Foreskin keratinocyte (primary cell): ENCODE measurements at places on chromosomes 3 and 15. TPM values are rescaled to one million over a fixed set of nuclear protein-coding genes. Genes with fewer than 3 reads are reported as not detected.
A peak's percentile ranks its signal among the peaks of the same experiment; 100 is the strongest.

DNA sequence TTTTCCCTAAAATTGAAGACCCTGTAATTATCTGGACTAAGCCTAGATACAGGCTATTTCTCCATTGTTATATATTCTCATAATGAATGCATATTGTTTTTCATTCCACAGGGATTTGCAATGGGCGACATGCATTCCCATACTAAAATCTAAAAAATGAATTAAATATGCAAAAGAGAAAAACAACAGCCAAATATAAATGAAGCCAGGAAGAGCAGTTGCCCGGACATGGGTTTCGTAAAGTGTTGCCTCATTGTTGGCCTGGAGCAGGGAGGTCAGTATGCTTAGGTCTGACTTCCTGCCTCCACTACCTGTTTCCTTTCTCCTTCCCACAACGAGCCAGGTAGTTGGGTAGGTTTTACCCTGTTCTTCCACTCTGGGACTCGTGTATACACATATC, 27.1 kb upstream of the SLCO3A1 start:
- no peak for DNase-seq

- no peak for DNase-seq
Measured at GRCh38 chr3:105856605-105857004, 12.2 kb downstream of the CBLB start.

GRCh38 chr3:101163554-101163953, 156.8 kb downstream of the IMPG2 start:
- no peak for DNase-seq

- DNase-seq, result no peak
Measured at GRCh38 chr3:12159227-12159601, 502 bp upstream of the TIMP4 start.

DNA sequence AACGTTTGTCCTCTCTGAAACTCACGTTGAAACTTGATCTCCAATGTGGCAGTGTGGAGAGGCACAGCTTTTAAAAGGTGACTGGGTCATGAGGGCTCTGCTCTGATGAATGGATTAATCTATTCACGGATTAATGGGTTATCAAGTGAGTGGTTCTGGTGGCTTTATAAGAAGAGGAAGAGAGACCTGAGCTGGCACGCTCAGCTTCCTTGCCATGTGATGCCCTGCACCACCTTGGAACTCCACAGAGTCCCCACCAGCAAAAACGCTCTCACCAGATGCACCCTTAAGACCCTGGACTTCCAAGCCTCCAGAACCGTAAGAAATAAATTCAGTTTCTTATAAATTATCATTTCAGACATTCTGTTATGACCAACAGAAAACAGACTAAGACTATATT, 2.6 kb downstream of the PPP1R2 start:
- no peak for DNase-seq

The SPG11 gene
- 34.4 and 42.8 TPM in 2 replicates for total RNA-seq

The ADAMTSL3 gene
- not detected in 2 replicates for total RNA-seq

DNA sequence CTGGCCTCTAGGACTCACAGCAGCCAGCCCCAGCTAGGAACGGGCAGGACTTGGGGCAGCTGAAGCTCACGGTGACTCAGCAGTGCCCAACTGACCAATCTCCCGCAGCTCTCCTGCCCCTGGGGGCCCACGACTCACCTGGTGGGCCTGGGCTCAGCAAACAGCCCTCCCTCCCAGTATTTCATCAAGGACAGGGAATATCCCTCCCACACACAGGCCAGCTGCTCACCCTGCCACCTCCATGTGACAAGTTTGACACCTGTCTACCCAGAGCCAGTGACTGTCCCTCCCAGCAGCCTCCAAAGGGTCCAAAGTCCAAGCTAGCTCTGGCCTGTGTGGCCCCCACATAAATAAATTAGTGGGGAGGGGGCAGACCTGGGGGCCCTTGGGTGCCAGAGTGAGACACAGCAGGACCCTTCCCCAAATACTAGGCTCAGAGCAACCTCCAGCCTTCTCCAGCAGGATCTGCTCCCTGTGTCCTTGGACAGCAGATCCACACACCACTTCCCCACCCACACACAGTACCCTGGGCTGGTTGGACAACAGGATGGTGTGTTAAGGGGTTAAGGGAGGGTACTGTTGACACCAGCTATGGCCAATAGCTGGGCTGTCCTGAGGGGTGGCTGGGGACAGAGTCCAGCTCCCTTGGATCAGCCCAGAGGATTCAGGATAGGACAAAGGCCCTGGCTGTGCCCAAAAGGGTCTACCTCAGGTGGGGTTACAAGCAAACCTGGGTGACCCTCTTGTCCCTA, 4.3 kb downstream of the GNAT1 start:
- DNase-seq, result no peak

DNA sequence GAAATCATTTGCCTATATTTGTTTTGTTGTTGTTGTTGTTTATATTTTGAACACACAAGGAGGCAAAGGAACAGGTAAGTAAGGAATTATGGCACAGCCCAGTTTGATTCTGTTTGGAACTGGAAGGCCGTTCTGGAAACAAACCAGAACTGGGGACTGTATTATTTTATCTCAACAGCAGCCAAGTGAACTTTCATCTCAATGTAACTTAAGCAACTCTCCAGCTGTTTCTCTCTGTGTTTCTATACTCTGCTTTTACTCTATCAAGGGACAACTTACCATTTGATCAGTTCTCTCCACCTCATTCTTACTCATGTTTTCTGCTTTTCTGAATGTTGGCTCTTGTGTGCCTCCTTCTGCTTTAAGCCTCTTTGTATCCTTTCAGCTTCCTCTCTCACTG, 16.0 kb upstream of the WDR49 start:
- no peak for DNase-seq

The GOLGA8R gene
- 0.34 and 0.35 TPM in 2 replicates for total RNA-seq

DNA sequence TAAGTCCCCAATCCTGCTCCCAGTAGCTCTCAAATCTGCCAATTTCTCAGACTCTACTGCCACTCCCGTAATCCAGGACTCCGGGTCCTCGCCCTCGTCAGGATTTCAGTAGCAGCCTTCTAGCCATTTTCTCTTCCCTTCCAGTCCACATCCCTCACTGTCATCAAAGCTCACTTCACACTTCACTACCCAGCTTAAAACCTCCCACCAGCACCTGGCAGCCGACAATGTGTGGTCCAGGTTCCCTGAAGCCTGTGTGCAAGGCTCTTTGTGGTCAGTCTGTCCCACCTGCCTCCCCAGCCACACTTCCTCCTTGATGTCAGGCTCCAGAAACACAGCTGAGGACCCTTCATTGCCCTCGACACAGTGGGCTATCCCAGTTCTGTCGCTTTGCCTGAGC, 304.5 kb upstream of the ROPN1 start:
- DNase-seq, result no peak

DNA sequence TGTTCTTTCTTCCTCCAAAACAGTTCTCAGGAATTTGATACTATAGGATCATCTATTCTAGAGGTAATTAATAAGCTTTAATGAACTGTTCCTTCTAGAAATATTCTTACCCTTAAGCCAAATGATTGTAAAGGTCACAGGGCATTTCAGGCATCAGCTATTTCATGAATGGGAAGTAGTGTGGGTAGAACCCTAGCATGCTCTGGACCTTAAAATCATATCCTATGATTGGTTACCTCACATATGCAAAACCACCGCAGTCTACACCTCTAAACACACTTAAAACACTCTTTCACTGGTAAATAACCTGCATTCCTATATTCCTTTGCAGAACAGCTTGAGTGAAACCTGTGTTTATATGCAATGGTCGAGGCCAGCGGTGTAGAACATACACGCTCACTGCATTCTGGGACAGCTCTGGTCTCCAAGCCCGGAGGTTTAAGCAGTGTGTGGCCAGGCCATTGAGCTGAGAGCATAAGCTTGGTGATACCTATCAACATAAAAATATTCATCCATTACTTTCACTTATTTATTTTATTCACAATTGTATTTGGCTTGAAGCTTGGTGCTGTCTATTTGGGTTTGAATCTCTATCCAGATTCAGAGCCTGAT, 87.7 kb upstream of the RASGRP1 start:
- no peak for DNase-seq

- no peak for DNase-seq
Measured at GRCh38 chr15:92719021-92719420, 63.4 kb upstream of the FAM174B start.

DNA sequence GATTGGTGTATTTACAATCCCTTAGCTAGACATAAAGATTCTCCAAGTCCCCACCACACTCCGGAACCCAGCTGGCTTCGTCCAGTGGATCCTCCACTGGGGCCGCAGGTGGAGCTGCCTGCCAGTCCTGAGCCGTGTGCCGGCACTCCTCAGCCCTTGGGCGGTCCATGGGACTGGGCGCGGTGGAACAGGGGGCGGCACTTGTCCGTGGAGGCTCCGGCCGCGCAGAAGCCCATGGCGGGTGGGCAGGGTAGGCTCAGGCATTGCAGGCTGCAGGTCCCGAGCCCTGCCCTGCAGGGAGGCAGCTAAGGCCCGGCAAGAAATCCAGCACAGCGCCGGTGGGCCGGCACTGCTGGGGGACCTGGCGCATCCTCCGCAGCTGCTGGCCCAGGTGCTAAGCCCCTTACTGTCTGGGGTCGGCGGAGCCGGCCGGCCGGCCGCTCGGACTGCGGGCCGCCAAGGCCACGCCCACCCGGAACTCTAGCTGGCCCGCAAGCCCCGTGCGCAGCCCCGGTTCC, 3.5 kb upstream of the RNU5B-1 start:
- no peak for DNase-seq

DNA sequence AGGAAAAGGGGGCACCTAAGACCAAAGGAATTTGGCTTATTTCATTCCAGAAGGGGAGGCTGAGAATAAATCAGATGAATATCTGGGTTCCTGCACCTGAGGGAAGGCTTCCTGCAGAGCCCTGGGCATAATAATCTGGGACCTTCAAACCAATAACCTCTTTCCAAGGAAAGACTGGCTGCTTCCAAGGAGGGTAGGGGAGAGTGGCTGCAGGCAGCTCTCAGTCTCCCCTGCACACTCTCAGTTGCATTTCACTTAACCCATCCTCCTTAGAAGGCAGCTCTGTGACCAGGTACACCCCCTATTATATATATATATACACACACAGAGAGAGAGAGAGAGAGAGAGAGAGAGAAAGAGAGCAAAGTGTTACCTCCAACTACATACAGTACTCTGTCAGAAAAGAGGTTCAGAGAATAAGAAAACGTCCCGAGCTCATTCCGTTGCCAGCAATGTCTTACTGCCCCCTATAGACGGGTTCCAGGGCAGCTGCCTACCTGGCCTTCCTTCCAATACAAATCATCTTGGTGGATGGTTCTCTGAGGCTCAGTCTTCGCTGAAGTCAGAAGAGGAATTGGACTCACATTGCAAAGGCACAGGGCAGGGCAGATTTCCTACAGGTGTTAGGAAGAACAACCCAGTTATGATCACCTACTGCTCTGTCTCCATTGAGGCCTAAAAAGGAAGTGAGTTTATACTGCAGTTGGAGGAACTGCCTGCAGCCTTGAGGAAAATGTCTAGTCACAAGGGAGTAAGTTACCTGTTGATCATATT, 26.1 kb downstream of the CAPN3 start:
- peak; percentile 14 for DNase-seq

The WWTR1 gene
- 14.8 and 23.6 TPM in 2 replicates for total RNA-seq

The HHATL gene
- not detected in 2 replicates for total RNA-seq

DNA sequence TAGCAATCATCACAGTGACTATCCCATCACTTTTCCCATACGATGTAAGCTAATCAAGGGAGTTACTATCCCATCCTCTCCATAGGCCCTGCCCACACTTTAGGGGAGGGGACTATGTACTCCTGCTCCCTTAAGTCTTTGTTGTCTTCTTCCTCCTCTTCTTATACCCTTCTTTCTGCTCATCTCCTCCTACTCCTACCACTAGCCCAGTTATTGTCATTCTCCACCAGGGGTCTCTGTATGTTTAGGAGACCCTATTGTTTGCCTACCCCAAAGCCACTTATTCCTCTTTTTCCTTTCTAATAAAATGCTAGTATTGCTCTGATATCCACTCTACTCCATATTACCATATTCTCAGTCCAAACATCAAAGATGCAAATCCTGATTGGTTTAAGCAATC, 27.8 kb downstream of the STAC start:
- DNase-seq, result no peak

DNA sequence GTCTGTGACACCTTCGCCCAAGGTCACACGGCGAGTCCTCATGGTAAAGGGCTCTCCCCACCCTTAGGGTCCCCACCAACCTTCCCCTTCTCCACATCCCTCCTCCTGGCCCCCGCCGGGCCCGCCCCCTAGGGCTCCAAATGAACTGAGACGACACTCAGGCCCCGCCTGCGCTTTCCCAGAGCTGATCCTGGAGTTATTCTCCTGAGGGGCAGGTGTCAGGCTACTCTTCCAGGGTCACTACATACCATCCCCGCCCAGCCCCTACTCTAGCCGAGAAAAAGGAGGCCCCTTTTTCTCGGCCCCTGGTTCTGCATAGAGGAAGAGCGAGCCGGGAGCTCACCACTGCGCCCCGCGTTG, 292 bp downstream of the USP4 start:
- no peak for DNase-seq

GRCh38 chr3:186057594-186057993, 51.3 kb downstream of the ETV5 start:
- DNase-seq, result peak; percentile 14

DNA sequence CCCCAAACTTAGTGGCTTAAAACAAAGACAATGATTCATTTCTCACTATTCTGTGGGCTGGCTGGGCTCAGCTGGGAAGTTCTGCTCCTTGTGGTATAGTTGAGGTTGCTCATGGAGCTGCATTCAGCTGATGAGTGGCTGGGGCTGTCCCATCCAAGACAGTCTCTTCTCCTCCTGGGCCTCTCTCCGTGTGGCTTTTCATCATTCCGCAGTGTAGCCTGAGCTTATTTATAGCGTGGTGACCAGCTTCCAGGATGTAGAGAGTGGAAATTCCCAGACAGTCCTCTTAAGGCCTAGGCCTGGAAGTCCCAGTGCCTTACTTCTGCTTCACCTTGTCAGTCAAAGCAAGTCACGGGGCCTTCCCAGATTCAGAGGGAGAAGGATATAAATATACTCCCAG, 136.7 kb upstream of the DAZL start:
- no peak for DNase-seq

The SOX14 gene
- not detected in 2 replicates for total RNA-seq

- no peak for DNase-seq
Measured at GRCh38 chr15:74960995-74961588, 4.5 kb upstream of the RPP25 start.

DNA sequence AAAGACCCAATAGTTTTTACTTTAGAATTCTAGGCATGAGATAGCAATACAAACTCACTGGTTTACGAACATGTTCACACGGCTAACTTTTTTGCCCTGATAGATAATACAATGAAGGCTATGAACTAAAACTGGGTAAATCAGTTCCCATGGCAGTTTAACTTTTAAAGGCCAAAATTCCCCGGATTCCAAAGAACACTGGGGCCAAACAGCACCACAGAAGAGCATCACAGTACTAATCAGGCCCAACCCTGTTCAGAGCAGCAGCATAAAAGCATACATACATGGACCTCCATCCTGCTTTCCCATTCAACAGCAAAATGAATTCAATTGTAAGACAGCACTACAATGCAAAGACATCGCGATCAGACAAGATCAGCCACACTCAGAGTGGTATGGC, 540.3 kb upstream of the CCDC54 start:
- no peak for DNase-seq

DNA sequence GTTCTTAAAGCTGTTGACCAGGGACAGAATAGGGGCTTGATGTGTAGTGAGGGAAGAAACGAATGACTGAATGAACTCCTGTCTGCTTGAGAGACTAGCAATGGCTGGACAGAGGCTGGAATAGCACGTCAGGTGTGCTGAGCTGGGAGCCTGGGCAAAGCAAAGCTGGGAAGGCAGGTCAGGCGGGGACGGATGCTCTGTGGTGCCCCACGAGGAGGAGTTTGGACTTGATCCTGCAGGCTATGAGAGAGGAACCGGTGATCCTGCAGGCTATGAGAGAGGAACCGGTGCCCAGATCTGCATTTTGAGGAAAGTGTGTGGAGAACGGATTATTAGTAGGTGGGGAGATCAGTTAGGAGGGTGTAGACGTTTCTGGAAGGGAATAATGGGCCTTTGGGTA, 31.3 kb upstream of the PSTPIP1 start:
- DNase-seq, result peak; percentile 11

GRCh38 chr15:49674370-49674769, 53.5 kb downstream of the DTWD1 start:
- no peak for DNase-seq
